ENCODE measurements at places on chromosomes 2 and 18.

- DNase-seq, result no peak
These were observed 8.5 kb downstream of the ACOXL start for GRCh38 chr2:110740747-110741349.

GRCh38 chr2:112924360-112924759 lies 13.4 kb downstream of the IL37 start:
- DNase-seq, result no peak

DNA sequence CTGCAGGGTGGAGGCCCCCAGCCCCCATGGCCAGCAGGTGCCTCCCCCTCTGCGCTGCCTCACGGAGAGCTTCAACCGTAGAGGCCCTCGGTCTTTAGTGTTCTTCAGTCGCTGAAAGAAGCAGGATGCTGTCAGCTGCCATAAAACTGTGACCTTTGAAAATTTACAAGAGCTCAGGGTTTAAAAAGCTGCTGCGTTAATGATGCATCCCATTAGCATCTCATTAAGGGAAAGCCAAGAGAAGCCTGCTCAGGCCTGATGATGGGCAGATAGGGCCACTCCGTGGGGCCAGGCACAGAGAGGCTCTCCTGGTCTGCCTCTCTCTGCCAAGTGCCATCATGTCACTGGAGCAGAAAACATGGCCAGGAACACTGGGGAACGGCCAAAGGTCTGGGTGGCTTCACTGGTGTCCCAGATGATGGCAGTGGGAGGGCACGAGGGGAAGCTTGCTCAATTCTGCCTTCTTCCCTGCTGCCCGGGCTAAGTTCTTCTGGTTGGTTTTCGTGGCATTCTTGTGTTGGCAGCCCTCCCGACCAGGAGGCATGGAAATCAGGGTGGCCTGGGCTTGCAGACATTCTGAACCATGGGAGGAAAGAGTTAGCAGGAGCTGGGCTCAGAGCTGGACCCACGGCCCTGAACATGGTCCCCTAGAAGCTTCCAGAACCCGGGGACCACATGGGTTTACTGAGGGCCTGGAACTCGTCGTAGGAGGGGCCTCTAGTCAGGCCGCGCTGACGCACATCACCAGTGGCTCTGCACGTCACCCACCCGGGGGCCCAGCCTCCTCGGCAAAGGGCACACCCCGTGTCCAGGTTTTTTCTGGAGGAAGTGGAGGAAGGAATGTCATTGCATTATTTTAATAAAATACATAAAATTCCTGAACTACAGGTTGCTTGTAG lies 250.7 kb downstream of the KLHL29 start:
- no peak for DNase-seq

GRCh38 chr2:88398180-88398579 lies 54.3 kb downstream of the FOXI3 start:
- DNase-seq, result no peak

GRCh38 chr18:49880661-49881060 lies 67.3 kb upstream of the ACAA2 start:
- DNase-seq, result no peak

DNA sequence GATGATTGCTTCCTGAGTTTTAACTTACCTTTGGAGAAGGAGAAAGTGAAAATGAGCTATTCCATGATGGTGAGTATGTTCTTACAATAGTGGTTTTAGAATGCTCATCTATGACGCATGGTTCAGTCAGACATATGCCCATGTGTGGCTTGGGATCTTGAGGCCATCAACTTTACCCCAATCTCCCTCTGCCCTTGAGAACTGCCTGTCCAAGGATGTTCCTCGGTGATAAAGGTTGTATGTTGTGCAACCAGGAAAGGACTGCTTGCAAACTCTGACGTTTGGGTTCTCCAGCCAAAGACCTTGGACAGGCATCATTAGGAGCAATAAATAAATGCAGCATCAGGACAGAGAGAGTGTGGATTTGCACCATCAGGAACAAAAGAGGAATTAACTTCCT lies 165.0 kb downstream of the ZEB2 start:
- DNase-seq, result no peak

GRCh38 chr18:68874361-68874760 lies 76.5 kb downstream of the CCDC102B start:
- DNase-seq, result no peak

DNA sequence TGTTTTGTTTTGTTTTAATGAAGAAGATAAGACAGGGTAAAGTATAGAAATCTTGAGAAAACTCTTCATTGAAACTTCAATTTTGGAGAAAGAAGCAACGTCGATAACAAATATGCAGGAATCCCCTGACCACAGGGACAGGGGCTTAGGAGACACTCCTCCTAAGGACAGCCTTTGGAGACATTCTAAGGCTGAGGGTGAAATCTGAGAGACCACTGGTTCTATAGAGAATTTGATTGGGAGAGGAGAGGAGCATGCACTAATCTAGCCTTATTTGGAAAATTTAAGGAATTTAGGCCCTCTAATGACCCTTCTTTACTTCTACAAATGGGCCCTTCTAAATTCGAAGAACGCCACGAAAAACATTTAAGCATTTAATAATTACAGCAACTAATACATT lies 207.6 kb downstream of the PPP1R1C start:
- no peak for DNase-seq

- DNase-seq, result no peak
These were observed 114.3 kb upstream of the PNPT1 start for GRCh38 chr2:55807900-55808299.

- no peak for DNase-seq
These were observed 67.9 kb downstream of the RHOB start for GRCh38 chr2:20514596-20515269.

DNA sequence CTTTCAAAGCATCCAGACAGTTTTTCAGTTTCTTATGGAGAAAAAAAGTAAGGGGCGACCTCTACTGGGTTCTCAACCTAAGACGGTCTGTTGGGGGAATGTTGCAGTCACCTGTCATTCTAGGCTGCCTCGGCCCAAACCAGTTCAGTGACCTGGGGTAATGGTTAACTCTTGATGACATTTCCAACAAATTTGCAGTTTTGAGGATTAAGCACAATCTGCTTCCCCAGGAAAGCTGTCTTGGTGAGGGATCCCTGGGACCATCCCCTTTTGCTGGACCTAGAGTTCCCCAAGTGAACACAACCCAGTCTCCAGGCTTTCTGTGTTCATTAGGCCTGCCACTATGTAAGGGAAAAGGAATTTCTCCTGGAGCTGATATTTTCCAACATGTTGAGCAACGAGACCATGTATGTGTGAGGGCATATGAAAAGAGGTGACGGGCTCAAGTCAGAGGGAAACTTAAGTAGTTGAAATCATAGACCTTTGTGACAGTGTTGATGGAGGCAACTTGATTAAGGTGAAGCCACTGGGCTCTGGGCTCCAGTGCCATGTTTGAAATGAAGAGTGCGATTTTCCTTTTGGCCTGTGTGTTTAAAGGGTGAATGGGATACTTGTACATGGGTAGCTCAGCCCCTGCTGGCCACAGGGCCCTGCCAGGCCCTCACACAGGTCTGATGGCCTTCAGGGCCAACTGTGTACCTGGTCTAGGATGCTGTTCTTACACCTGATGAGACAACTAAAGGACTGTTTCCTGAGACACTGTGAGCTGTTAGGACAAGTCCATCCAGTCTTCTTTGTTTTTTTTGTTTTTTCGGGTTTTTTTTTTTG lies 27.0 kb downstream of the FOSL2 start:
- DNase-seq, result no peak

DNA sequence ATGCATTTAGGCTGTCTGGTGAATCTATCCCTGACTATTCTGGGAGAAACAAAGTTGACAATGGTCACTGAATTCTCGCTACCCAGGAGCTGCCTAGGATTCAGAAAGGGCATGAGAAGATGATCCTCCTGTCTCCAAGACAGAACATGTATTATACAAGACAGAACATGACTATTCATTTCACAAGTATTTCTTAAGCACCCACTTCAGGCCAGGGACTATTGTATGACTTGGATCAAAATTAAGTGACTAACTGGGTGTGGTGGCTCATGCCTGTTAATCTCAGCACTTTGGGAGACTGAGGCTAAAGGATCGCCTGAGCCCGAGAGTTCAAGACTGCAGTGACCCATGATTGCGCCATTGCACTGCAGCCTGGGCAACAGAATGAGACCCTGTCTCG lies 235.8 kb upstream of the RAB12 start:
- DNase-seq, result no peak

DNA sequence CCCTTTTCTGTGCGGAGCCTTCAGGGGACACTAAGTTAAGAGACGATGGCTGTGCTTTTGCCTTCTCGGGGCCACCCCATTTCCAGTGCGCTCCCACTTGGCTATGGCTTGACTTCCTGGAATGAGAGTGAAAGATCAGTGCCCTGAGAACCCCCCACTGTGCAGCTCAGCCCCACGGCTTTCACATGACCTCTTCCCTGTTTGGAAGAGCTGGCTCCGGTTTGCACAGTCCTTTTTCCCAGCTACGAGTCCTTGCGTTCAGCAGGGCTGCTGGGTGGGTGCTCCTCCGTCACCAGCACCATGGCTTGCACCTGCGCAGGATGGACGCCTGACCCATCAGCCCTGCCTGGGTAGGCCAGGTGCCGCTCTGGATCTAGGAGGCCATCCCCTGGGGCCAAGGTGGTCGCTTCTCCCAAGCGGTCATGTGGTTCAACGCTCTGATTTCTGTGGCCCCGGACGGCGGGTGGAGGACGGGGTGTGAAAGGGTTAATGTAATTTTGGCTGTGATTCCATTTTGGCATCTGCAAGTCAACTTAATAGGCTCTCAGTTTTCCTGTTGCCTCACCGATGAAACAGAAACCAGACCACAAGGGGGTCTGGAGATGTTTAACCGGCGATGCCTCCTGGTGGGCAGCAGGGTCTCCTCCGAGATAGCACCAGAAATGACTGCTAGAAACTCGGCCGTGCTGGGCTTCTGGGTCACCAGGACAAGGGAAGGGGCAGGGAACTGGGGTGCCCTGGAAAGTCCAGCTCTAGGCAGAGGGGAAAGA lies 113.1 kb upstream of the HAAO start:
- DNase-seq, result no peak

GRCh38 chr18:9986156-9986930 lies 72.5 kb downstream of the VAPA start:
- DNase-seq, result no peak

- DNase-seq, result no peak
These were observed 9.1 kb downstream of the NEURL3 start for GRCh38 chr2:96495982-96496629.

All from stimulated activated CD8-positive, alpha-beta memory T cell treated with anti-CD3 and anti-CD28 coated beads, Interleukin-7, amount 100 ng/mL, for 1 hour (primary cell).